ENCODE measurements at places on chromosomes 2 and 18.

DNA sequence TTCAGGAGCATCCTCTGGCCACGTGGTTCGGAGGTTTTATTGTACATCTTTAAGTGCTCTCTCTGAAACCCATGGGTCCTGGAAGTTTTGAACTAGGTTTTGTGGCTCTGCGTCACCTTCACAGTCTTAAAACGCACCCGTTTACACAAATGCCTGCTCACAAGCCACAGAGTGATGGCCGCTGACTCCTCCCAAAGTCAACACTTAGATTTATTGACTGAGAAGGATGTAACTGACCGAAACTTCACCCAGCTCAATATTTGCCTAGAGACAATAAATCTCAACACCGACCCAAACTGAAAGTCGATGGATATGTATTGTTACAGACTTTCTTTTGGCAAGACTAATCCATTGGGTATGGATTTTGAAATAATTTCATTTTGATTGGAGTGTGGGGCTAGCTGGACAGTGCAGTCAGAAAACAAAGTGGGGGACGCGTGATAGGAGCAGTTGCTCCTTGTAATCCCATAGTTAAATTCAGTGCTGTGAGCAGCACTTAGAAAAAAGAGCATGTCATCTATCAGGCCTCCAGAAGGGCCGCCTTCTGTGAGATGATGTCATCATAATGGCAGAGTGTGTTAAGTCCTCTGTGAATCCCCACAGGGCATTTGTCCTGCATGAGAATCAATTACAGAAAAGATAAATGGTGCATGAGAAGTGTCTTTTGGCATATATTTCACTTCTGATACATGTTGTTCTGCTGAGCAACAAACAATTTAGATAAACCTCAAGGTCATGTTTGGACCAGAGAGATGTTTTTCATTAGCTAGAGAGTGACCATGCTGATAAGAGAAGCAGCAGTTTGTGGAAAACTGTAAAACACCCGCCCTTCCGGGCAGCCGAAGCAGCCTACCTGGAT, 183.7 kb downstream of the INO80D start:
- DNase-seq, result peak; percentile 83

DNA sequence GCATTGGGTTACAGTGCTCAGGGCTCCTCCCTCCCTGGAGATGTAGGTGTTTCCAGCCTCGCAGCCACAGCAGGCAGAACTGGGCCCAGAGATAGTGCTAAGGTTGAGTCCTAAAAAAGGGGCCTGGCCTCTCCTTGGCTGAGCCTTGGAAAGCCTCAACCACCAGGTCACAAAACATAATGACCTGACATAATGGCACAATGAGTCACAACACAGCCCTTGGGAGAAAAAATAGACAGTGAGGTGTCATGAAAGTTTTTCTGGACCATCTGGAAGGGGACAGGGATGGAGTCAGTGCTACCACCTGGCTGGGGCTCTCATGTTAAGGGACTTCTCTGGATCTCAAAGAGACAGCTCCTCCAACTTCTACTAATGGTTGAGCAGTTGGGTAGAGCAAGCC, 92.4 kb upstream of the LCLAT1 start:
- DNase-seq, result no peak

DNA sequence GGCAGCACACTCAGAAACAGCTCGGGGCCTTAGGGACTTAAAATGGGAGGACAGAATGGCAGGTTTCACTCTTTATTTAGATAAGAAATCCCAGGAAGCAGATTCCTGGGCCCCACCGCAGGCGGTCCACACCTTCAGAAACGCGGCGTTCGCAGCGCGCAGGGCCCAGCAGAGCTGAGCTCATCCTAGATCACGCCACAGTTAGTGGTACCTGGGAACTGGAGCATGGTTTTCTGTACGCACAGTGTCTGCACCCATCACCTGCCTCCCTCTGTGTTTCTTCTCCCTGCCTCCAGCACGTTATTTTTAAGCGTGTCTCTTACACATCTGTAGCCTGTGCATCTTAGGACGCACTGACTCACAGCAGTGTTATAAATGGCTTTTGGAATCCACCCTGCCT, 242.1 kb downstream of the ALPK2 start:
- no peak for DNase-seq

- DNase-seq, result no peak
Measured at GRCh38 chr2:80091237-80091636, 213.3 kb downstream of the LRRTM1 start.

- DNase-seq, result no peak
Measured at GRCh38 chr2:189016311-189016861, 42.2 kb downstream of the COL3A1 start.
